ENCODE measurements at places on chromosomes 7 and 10. TPM values are rescaled to one million over a fixed set of nuclear protein-coding genes. Genes with fewer than 3 reads are reported as not detected.

The GIMAP8 gene
- not detected for total RNA-seq

The LRRC4 gene
- total RNA-seq: 10.4 TPM

The SHTN1 gene
- 21.3 TPM for total RNA-seq

The PKD2L1 gene
- total RNA-seq: 0.20 TPM

The IQUB gene
- total RNA-seq: 0.39 TPM

The TPST1 gene
- total RNA-seq: 12.5 TPM
